NCI-H2227 treated with DMSO at 0.1 percent for 48 hours (cell line): ENCODE measurements at places on chromosomes 4 and X.

- DNase-seq = no peak
Observed at GRCh38 chr4:128983771-128984485, 109.4 kb downstream of the SCLT1 start.

- DNase-seq = no peak
Observed at GRCh38 chr4:687048-687970, 1.6 kb downstream of the SLC49A3 start.

DNA sequence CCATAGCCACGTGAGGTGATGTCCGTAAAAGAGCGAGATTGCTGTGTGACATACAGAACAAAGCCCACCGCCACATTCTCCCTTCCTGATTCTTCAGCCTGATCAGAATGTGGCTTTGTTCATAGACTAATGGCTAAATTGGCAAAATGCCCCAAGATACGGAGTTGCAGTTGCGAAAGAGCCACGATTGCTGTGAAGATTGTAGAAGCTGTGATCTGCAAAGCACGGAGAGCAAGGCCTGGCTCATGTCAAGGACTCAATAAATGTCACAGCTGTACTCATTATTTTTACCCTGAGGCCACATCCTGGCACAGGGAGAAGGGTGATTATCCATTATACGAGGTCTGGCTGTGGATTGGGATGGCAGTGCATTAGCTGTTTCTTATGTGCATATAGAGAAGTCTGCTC, 34.2 kb downstream of the ARSD start:
- peak; percentile 25 for DNase-seq

DNA sequence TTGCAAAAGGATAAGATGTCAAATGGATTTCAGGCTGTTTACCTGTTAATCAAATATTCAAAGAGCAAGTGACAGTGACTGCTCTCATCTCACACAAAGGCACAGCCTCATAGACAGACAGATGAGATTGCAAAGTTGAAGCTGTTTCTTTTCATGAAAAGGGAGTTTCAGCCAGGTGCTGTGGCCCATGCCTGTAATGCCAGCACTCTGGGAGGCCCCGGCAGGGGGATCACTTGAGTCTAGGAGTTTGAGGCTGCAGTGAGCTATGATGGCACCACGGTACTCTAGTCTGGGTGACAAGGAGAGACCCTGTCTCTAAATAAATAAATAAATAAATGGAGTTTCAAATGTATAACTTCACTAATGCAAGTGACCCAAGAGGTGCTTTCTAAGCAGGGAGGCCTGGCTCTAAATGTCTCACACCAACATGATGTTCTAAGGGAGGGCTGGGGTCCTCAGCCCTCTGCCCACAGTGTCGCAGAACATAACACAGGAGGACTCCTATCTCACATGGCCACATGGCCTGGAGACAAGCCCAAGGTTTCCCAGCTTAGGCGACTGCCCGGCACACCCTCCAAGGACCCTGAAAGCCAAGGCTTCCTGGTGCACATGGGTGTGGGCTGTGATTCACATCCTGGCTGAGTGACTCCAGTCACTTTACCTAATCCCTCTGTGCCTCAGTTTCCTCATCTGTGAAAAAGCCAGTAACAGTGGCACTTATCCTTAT, 26.8 kb downstream of the PPP2R2C start:
- DNase-seq = no peak

- DNase-seq = no peak
Observed at GRCh38 chrX:65690057-65690855, 22.8 kb downstream of the MSN start.

DNA sequence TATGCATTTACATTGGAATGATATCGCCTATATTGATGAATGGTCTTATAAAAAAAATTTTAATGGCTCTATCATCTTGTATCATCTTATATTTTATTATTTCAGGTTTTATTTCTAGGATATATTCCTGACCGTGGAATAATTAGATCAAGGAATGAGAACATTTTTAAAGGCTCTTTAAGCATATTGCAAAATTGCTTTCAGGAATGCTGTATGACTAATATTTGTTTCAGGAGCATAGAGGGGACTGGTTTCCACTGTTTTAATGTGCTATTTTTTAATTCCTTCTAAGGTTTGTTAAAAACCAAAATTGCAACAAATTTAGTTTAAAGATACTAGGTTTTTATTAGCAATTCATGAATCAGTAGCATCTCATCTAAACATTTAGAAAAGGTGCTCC, 120.2 kb downstream of the BMPR1B start:
- DNase-seq = no peak

GRCh38 chrX:71871367-71871766, 39.3 kb upstream of the NHSL2 start:
- no peak for DNase-seq

GRCh38 chr4:17736484-17736883, 44.9 kb downstream of the FAM184B start:
- no peak for DNase-seq

DNA sequence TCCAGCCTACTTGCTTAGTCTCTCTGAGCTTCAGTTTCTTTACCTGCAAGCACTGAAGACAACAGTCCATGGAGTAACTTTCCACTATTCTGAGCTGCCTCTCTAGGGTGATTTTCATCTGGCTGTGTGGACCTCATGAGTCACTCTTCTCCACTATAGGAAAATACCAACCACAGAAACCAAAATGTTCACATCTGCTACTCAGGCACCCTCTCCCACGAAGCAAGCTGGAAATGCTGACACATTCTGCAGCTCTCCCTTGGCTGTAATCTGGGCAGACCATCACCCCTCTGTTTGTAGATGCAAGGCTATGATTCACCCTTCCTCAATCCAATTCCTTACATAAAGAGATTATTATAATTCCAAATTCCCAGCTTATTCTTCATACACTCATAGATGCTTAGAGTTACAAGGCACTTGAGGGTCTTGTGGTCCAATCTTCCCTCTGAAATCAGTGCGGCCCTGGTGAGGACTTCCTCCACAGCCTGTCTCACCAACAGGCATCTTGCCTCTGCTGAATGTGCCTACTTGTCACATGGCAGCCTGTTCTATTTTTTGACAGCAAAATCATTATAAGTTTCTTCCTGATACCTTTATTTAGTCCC, 97.0 kb upstream of the LNX1 start:
- DNase-seq = no peak

DNA sequence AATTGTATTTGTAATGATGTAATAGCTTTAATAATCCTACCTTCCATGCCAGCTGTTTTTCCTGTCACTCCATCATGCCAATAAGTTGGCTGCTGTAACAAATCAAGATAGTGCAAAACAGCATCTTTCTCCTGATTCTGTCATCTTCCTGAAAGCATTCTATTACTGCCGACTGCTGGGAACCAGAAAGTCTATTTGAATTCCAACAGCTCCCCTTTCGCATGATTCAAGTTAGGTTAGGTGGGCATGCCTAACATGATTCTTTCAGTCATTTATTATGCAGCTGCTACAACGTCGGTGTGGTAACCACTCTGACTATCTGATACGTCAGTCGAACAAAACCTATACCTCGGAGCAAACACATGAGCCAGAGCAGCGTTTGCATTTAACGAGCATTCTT, 127.9 kb upstream of the DMD start:
- no peak for DNase-seq

GRCh38 chrX:109372291-109372690, 109.6 kb downstream of the GUCY2F start:
- no peak for DNase-seq

DNA sequence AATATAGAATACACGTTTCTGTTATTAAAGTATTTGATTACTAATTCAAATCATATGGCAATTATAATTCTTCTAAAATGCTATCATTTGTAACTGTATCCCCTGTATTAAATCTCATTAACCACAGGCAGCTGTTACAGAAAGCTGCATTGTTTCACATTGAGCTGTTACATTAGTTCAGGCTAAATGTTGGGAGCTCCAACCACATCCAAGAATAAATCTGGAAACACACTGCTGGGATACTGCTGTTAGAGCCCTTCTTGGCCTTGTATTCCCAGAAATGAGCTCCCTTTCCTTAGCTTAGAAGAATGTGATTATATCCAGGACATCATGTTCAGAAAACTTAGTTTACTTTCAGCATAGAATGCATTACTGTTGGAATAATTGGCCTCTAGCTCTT, 48.2 kb downstream of the GUCY1B1 start:
- no peak for DNase-seq

GRCh38 chrX:134173541-134174272, 63.3 kb upstream of the CCDC160 start:
- no peak for DNase-seq

DNA sequence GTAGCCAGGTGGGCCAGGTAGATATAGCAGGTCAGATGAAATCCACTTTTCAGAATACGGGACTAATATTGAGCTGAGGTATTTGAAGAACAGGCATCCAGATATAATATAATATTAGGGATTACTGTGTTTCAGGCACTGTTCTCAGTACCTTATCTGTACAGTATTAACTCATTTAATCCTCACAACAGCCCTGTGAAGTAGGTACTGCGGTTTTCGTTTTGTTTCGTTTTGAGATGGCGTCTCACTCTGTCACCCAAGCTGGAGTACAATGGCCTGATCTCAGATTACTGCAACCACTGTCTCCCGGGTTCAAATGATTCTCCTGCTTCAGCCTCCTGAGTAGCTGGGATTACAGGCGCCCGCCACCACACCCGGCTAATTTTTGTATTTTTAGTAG, 129.6 kb downstream of the IL1RAPL2 start:
- no peak for DNase-seq

DNA sequence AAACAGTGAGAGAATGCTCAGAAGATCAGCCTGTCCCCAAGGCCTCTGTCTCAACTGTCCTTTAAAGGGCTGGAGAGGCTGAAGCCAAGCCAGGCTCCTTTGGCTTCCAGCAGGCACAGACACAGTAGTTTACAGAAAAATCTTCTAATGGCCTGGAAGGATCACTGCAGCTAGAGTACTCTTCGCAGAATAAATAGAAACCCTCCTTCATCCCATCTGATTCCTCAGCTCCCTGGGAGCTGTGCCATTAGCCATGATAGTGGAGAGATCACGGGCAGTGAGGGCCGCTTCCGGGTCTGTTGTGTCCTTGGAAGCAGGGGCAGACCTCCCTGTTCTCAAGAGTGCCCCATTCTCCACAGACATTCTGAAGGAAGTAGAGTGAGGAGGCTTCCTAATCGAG, 63.1 kb downstream of the CCNI start:
- DNase-seq = no peak

DNA sequence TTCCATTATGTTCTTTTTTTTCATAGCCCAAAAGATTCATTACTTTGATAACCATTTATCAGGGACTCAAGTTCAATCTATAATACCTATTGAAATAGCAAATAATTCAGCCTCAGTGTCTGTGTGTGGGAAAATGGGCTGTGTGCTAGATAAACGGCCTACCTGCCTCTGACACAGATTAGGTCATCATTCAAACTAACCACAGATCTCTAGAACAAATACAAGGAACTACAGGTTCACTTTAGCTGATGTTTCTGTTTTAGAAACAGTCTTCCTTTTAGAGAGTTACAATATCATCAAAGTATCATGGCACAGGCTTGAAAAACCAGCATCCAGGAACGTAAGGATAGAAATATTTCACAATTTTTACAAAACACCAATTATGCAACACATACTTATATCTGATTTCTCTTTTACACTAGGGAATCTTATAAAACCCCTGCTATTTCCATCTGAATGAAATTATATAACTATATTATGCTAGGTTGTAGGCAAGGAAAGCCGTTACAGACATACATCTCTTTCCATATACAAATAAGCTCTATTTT, 56.6 kb upstream of the MAB21L2 start:
- DNase-seq = no peak

GRCh38 chrX:124030520-124030919, 69.0 kb downstream of the STAG2 start:
- DNase-seq = no peak

DNA sequence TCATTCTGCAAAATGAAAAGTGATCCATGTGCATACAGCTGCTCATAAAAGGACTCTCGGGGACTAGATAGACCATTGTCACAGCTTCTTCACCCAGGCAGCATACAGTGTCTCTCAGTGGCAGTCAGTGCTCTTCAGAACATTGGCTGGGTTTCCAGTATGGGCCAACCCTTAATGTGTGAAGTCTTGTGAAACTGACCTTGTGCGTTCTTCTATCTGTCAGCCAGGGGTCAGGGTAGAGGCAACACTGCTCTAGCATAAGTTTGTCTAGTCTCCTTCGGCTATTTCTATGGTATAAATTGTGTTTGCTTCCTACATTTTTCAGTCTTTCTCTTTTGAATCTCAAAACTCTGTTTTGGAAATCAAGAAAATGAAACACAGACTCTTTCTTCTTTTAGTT, 37.0 kb upstream of the SMIM31 start:
- DNase-seq = no peak

DNA sequence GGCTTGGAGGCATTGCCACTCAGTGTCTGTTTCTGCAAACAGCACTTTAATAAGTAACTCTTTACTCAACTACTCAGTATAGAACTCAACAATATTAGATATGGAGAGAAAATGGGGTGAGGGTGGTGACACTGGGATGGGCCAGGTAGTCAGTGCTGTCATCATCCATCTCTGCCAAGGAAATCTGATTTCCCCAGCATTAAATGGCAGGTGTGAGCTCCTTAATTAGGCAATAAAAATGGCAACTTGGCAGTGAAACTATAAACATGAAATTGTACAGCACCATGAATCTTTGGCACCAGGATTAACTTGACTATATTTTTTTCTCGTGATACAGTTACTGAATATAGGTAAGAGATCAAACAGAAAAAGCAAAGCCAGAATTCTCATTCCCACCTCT, 146.2 kb downstream of the GLRA2 start:
- DNase-seq = no peak

DNA sequence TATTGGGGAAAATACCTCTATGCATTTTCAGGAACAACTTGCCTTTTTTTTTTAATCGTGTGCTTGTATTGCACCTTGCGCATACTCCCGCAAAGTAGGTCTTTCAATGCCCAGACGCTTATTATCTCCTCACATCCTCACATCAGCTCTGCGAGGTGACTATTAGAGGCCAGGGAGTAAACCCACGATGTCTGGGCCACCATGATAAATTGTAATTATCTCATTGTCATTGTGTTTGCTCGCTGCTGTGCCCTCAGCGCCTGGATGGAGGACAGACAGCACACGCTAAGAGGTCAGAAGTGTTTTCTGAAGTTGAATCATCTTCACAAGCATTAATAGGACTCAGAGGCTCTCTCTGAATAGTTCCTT, 1.0 kb upstream of the RELL1 start:
- peak; percentile 79 for DNase-seq

GRCh38 chrX:134990801-134991481, at the start of gene SMIM10:
TSS of gene SMIM10 (plus strand) at chrX:134990991. CDS start at chrX:134991096, 105 bp downstream.
- DNase-seq = peak; percentile 58

- DNase-seq = no peak
Observed at GRCh38 chr4:128168701-128169100, 107.6 kb downstream of the LARP1B start.

- no peak for DNase-seq
Observed at GRCh38 chrX:19750028-19750782, 137.2 kb downstream of the SH3KBP1 start.
